Spinal cord (tissue), 10 donors: ENCODE measurements at places on chromosomes 12 and 14. TPM values are rescaled to one million over a fixed set of nuclear protein-coding genes. Genes with fewer than 3 reads are reported as not detected.

The TDG gene
- 29.5 TPM for total RNA-seq

The DHRS1 gene
- total RNA-seq, result 20.2 TPM

The ZNF140 gene
- total RNA-seq, result 50.0 TPM

The CRIP1 gene
- total RNA-seq, result 34.5 TPM

The STX2 gene
- total RNA-seq, result 41.4 TPM

The CACNA2D4 gene
- 1.8 TPM for total RNA-seq

The RFLNA gene
- total RNA-seq, result 12.7 TPM

The RPGRIP1 gene
- 0.33 TPM for total RNA-seq

GRCh38 chr12:22335794-22336166, 1.3 kb upstream of the ST8SIA1 start:
- H3K27ac ChIP-seq, result peak overlapping the region; percentile 92
- peaks cover 8% of the 10 kb centered on the region for H3K4me1 ChIP-seq
- H3K36me3 ChIP-seq, result no peaks in the 10 kb centered on the region
- H3K4me3 ChIP-seq, result peak overlapping the region; percentile 79

DNA sequence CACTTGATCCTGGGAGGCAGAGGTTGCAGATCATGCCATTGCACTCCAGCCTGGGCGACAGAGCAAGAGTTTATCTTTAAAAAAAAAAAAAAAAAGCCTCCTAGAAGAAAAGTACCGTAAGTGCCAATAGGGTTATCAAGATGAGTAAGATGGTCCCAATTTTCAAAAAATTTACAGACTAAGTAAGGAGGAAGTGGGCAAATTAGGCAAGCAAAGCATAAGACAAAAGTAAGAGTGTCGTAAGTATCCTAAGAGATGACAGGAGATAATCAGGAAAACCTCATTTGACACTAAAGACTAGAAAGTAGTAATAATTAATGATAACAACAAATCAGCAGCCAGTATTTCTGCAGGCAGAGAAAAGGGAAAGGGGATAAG, 12.2 kb downstream of the PYM1 start:
- no peaks in the 10 kb centered on the region for H3K27me3 ChIP-seq
- no peak overlapping the region for H3K4me3 ChIP-seq
- H3K4me1 ChIP-seq, result no peaks in the 10 kb centered on the region
- no peak overlapping the region for H3K27ac ChIP-seq
- DNase-seq, result no peak

DNA sequence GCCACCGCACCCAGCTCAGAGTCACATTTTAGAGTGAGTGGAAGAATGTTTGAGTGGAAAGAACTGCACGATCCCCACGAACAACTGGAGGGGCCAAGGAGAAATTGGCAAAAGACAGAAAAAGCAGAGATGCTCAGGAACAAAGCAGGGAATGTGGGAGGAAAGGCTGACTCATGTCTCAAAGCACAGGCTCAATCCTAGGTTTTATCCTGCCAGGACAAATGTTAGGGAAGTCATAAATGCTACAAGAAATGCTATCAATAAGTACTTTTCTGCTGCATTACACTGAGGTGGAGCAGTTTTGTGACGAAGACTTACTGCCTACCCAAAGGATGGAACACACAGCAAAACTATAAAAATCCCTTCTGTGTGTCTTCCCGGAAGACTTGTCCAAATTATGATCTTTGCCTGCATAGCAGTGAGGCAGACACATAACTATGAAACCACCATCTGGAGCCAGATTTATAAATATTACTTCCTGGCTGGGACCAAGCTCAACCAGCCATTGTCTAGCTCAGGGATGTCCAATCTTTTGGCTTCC, 26.7 kb downstream of the NIN start:
- DNase-seq, result no peak
- H3K27ac ChIP-seq, result no peak overlapping the region
- H3K4me1 ChIP-seq, result no peaks in the 10 kb centered on the region
- H3K4me3 ChIP-seq, result no peak overlapping the region
- H3K27me3 ChIP-seq, result no peaks in the 10 kb centered on the region

DNA sequence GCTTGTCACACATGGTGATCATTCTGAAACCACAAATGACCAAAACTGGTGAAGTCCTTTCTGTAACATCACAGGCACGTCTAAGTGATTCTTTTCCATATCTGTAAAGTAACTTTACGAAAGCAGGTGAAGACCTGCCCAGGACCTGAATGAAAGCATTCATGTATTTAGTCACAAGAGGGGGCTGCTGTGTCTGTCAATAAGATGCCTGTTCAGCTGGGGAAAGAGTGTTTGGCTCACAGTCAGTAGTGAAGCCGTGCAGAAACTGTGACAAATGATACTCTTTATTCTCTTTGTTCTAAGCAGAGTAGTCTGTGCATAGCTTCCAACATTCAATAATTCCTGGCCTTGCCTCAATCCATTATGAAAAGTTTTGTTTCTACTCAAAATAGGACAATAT, 373.5 kb upstream of the OR4E1 start:
- no peaks in the 10 kb centered on the region for H3K4me1 ChIP-seq
- no peak overlapping the region for H3K4me3 ChIP-seq
- H3K36me3 ChIP-seq, result no peaks in the 10 kb centered on the region

- no peak overlapping the region for H3K27ac ChIP-seq
- H3K36me3 ChIP-seq, result peaks cover 6% of the 10 kb centered on the region
- no peak overlapping the region for H3K4me3 ChIP-seq
- no peak for DNase-seq
Observed at GRCh38 chr12:26471560-26471959, 276.2 kb downstream of the SSPN start.

- no peak for DNase-seq
- H3K4me3 ChIP-seq, result no peak overlapping the region
- peaks cover 82% of the 10 kb centered on the region for H3K4me1 ChIP-seq
- H3K27me3 ChIP-seq, result no peaks in the 10 kb centered on the region
- no peak overlapping the region for H3K27ac ChIP-seq
Observed at GRCh38 chr12:175250-175649, 38.7 kb downstream of the SLC6A12 start.

GRCh38 chr14:23034498-23035302, at the start of gene PSMB5:
PSMB5 (minus strand) TSS chr14:23034900; CDS start chr14:23034881, 19 bp downstream.
- H3K4me3 ChIP-seq, result peak within 1 kb of the TSS; percentile 74
- H3K27ac ChIP-seq, result peak within 1 kb of the TSS; percentile 97
- no peaks in the 10 kb centered on the region for H3K27me3 ChIP-seq
- H3K36me3 ChIP-seq, result peaks cover 30% of the 10 kb centered on the region
- DNase-seq, result peak; percentile 92
- H3K4me1 ChIP-seq, result peaks cover 14% of the 10 kb centered on the region

GRCh38 chr14:87131879-87132278, 861.1 kb downstream of the GALC start:
- no peaks in the 10 kb centered on the region for H3K4me1 ChIP-seq
- DNase-seq, result peak; percentile 25
- H3K27me3 ChIP-seq, result no peaks in the 10 kb centered on the region

DNA sequence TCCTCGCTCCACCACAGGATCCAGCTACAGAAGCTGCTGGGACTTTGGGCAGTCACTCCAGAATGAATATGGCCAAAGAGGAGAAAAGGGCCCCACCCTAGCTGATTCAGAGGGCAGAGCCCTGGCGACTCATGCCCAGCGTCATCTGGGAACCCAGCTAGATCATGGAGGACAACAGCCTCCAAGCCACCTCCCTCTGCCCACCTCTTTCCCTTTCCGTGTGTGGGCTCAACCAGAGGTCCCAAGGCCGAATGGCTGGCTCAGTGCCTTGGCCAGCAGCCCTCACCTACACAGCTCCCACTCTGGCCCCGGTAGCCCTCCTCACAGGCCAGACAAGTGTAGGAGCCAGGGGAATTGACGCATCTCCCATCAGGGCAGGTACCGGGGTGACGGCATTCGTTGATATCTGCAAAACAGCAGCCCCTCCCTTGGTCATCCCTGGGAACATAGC, 17.4 kb downstream of the ISCA2 start:
- H3K27ac ChIP-seq, result peak overlapping the region; percentile 59
- no peaks in the 10 kb centered on the region for H3K36me3 ChIP-seq
- DNase-seq, result no peak
- peaks cover 30% of the 10 kb centered on the region for H3K4me1 ChIP-seq

DNA sequence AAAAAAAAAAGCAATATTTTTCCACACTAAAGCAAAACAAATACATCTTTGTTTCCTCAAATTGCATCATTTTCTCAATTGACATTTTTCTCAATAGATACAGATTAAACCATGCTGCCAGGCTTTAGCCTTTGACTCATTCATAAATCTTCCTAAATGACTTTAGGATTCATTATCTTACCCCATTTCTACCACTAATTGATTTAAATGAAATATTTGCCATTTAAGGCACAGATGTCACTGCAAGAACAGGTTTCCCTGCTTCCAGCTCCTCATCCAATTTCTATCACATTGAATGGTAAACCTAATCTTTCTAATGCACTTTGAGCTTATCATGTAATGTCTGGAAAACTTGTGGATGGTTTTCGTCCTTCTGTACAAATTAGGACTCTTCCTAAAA, 298.7 kb downstream of the RPL10L start:
- no peaks in the 10 kb centered on the region for H3K36me3 ChIP-seq
- no peak for DNase-seq
- H3K4me3 ChIP-seq, result no peak overlapping the region
- H3K4me1 ChIP-seq, result no peaks in the 10 kb centered on the region
- H3K27me3 ChIP-seq, result no peaks in the 10 kb centered on the region
- H3K27ac ChIP-seq, result no peak overlapping the region

DNA sequence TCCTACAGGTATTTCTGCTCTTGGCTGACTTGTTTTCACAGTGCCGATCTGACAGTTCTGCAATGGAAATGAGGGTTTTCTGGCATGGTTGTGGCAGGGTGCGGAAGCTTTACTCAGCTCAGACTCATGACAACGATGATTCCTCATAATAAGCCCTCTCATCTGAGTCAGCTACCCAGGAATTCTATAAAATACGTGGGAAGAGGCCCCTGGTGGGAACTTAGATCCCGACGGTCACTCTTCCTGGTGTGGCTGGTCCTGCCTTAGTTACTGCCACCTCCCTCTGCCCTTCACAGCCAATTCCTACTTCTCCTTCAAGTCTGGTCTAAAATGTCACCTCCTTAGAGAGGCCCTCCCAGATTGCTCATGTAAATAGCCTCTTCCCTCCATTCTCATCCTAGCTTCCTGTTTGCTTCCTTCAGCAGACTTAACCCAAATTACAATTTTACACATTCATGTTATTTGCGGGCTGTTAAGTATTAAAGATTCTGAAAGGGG, 104.2 kb upstream of the MAP1LC3B2 start:
- H3K27me3 ChIP-seq, result no peaks in the 10 kb centered on the region
- H3K4me3 ChIP-seq, result peak overlapping the region; percentile 1
- no peaks in the 10 kb centered on the region for H3K36me3 ChIP-seq
- peaks cover 35% of the 10 kb centered on the region for H3K4me1 ChIP-seq
- peak overlapping the region; percentile 93 for H3K27ac ChIP-seq

- H3K27ac ChIP-seq, result no peak overlapping the region
- no peaks in the 10 kb centered on the region for H3K27me3 ChIP-seq
- no peaks in the 10 kb centered on the region for H3K36me3 ChIP-seq
- H3K4me3 ChIP-seq, result no peak overlapping the region
- DNase-seq, result no peak
Observed at GRCh38 chr14:94706133-94706532, 63.8 kb downstream of the GSC start.

DNA sequence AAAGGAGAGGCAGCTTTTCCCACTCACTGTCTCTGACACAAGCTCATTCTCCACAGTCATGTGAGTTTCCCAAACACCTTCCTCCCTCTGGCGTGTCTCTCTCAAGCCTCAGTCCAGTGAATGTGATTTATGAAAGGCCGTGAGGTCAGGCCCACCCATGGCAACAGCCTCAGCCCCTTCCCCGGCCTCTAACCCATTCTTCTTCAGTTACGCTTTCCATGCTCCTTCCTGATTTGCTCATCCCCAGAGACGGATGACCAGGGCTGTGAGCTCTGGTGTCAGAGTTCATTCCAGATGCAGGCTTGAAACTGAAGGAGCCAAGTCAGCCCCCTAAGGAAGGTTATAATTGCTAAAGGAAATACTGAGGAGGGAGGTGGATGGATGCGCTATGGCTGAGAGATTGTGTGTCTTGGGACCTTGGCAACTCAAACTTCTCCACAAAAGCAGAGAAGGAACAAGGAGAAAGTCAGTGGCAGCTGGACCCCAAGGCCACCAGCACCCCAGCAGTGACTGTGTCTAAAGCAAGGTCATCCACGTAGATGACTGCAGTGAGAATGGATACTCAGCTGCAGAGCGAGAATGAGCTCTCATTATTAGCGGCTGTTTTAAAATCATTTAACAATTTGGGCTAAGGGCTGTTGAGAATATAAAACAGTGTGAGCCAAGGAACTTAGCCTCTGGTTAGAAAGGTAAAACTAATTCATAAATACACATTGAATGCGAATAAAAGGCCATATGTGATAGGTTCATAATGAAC, 84.1 kb downstream of the FBXL14 start:
- H3K27ac ChIP-seq, result no peak overlapping the region
- H3K27me3 ChIP-seq, result no peaks in the 10 kb centered on the region
- no peaks in the 10 kb centered on the region for H3K36me3 ChIP-seq

- no peaks in the 10 kb centered on the region for H3K27me3 ChIP-seq
- H3K4me3 ChIP-seq, result no peak overlapping the region
- H3K36me3 ChIP-seq, result no peaks in the 10 kb centered on the region
- H3K27ac ChIP-seq, result no peak overlapping the region
- no peaks in the 10 kb centered on the region for H3K4me1 ChIP-seq
Observed at GRCh38 chr12:126342866-126343265, 1277.6 kb downstream of the AACS start.

- no peak overlapping the region for H3K4me3 ChIP-seq
- no peak for DNase-seq
- no peaks in the 10 kb centered on the region for H3K36me3 ChIP-seq
- H3K27ac ChIP-seq, result no peak overlapping the region
- no peaks in the 10 kb centered on the region for H3K27me3 ChIP-seq
Observed at GRCh38 chr12:28536088-28536487, 345.8 kb downstream of the CCDC91 start.

DNA sequence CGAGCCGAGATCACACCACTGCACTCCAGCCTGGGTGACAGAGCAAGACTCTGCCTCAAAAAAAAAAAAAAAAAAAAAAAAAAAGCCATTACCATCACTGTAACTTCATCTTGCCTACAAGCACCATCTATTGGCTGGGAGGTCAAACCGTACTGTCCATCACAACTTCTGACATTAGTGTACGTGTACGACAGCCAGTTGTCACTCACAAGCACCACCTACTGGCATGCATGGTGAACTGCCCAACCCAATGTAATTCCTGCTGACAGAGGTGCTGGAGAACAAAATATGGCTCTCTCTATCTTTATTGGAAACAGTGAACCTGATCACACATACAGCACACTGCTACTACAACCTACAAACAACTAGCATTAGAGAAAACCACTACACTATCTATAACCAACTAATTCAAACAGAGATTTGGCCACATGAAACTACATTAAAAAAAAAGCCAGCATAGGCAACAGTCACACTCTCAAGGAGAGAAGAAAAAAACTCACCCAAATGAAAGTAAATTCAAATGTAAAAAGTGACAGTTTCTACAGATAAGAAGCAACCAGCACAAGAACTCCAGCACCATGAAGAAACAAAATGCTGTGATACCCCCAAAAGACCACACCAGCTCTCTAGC, 82.3 kb downstream of the PUS7L start:
- H3K27me3 ChIP-seq, result no peaks in the 10 kb centered on the region
- no peaks in the 10 kb centered on the region for H3K36me3 ChIP-seq
- no peak overlapping the region for H3K27ac ChIP-seq

GRCh38 chr12:132542661-132543060, 52.7 kb downstream of the FBRSL1 start:
- H3K27ac ChIP-seq, result no peak overlapping the region
- no peak for DNase-seq
- peaks cover 62% of the 10 kb centered on the region for H3K4me1 ChIP-seq
- peaks cover 62% of the 10 kb centered on the region for H3K36me3 ChIP-seq
- H3K4me3 ChIP-seq, result no peak overlapping the region
- no peaks in the 10 kb centered on the region for H3K27me3 ChIP-seq
